Mesenteric fat pad (tissue), 1 donor: ENCODE measurements at places on chromosomes 2 and 18. TPM values are rescaled to one million over a fixed set of nuclear protein-coding genes. Genes with fewer than 3 reads are reported as not detected.

HOXD8 gene
- 13.3 TPM for total RNA-seq

SERPINB11 gene
- total RNA-seq: not detected

TPO gene
- 17.5 TPM for total RNA-seq

ACADL gene
- total RNA-seq: 10.9 TPM

LAMA1 gene
- 7.9 TPM for total RNA-seq

DNA sequence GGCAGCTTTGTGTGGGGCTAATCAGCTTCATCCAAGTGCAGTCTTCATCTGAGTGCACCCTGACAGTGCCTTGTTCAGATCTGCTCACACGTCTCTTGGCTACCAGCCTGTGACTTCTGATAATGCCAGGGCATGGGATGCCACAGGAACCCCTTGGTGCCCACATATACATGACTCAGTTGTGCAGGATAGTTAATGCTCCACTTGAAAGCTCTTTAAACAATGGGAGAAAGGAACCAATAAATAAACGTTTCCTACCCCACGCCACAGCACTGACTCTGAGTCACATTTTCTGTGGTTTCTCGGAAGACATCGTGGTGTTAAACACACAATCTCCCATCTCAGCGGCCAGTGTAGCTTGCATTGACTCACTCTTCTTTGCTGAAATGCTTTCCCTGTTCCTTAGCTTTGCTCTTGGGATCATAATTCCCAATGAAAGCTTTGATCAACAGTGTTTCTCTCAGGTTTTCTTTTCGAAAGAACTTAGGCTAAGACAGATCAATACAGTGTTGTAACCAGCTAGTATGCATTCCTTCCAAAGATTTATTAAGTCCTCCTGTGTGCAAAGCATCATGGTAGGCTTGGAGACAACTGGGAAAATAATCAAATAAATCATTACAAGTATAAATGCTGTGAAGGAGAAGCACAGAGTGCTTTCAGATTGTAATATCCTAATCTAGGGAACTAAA is 142.0 kb downstream of the COPS8 start:
- no peak for DNase-seq

DNA sequence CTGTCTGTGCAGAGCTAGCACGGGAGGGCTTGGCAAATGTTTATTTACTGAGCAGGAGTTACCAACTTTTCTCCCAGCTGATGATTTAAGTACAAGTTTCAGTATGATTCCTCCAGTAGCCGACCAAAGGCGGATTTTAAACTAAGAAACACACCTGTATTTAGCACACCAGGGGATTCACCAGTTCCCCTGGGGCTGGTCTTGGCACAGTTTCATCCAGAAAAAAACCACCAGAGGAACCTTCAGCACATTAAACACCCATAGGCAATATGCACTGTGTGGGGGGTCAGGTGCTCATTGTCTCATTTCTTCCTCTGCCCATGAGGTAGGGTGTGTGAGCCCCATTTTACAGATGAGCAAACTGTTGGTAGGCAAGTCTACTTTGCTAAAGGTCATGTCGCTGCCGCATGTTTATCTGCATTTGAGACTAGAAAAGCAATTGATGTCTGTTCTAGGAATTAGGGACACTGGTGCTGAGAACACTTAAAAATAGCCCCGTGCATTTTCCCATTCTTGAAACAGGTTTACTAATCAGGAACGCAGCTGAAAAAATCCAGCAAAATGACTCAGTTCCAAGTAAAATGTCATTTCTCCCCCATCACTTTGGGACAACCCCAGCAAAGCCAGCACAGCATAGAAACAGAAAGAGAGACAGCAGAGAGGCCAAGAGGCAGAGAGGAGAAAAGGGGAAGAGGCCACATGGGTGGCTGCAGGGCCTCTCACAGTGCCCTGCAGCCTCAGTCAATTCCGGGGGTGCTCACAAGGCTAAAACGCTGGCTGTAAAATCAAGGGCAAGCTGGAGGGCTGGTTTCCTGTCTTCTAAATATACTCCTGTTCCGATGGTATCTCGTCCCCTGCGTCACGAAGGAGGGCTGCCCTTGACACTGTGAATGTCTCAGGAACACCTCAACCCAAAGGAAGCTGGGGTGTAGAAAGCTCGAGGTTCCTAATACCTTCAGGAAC is 166.8 kb upstream of the ID2 start:
- no peak for DNase-seq
